Right forelimb (tissue), 1 donor: ENCODE measurements at places on chromosomes 13 and 19.

DNA sequence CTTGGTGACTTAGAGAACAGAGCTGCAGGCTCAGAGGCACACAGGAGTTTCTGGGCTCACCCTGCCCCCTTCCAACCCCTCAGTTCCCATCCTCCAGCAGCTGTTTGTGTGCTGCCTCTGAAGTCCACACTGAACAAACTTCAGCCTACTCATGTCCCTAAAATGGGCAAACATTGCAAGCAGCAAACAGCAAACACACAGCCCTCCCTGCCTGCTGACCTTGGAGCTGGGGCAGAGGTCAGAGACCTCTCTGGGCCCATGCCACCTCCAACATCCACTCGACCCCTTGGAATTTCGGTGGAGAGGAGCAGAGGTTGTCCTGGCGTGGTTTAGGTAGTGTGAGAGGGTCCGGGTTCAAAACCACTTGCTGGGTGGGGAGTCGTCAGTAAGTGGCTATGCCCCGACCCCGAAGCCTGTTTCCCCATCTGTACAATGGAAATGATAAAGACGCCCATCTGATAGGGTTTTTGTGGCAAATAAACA, 9.9 kb downstream of the APOC1 start:
- DNase-seq, result no peak

GRCh38 chr19:14248578-14249011, 42.6 kb upstream of the ADGRL1 start:
- peak; percentile 93 for DNase-seq

DNA sequence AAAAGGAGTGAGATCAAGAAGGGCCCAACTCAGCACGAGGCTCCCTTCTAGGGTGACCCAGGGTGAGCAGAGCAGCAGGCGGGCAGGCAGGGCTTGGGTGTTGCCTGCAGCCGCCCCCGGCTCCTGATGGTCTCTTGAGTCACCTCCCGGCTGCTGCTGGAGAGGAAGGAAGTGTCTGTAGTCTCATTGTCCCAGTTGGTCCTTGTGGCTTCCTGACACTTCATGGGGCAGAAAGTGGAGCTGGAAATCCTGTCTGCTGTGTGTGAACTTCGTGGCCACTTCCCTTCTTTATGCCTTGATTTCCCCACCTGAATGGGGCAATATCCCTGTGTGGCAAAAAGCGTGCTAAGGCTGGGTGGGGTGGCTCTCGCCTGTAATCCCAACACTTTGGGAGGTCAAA, 2.5 kb downstream of the MAP1S start:
- DNase-seq, result no peak

GRCh38 chr13:30673669-30674521, 56.2 kb downstream of the USPL1 start:
- DNase-seq, result peak; percentile 92

GRCh38 chr13:106087201-106087600, 448.3 kb downstream of the EFNB2 start:
- DNase-seq, result no peak

DNA sequence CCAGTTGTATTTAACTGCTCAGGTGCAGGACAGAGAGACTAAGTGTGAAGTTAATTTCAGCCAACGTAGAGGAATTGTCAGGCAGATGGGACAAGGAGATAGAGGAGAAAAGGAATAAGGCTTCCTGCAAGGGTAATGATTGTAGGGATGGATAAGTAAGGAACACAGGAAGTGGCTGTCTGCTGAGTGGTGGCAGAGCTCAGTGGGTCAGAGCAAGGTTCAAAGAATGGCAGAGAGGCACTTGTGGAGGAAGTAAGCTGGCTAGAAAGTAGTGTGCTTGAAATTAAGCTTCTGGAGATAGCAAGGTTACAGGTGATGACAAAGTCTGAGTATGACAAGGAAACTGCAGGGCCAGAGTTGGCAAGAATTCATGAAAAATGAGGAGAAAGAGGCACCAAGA, 47.9 kb downstream of the USPL1 start:
- DNase-seq, result no peak

DNA sequence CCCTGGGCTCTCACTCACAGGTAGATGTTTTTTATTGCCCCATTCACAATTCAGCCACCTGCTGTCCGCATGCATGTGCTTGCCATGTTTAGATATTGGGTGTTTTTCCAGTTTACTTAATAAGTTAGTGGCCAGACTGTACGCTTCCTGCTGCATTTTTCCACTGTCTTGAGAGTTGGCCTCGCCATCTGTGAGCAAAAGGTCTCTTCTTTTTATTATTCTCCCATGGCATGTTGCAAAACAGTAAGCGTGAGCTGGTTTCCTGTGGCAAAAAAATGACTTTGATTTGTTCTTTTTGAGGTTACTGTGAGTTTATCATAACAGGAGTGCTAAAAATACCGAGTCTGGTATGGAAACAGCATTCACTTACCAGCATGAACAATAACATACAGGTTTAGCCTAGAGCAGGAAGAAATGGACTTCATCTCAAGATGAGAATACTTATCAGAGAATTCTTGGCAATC, 46.0 kb downstream of the SAE1 start:
- DNase-seq, result no peak

- DNase-seq, result no peak
These were observed 568 bp upstream of the ZNF230 start for GRCh38 chr19:44002212-44002565.

DNA sequence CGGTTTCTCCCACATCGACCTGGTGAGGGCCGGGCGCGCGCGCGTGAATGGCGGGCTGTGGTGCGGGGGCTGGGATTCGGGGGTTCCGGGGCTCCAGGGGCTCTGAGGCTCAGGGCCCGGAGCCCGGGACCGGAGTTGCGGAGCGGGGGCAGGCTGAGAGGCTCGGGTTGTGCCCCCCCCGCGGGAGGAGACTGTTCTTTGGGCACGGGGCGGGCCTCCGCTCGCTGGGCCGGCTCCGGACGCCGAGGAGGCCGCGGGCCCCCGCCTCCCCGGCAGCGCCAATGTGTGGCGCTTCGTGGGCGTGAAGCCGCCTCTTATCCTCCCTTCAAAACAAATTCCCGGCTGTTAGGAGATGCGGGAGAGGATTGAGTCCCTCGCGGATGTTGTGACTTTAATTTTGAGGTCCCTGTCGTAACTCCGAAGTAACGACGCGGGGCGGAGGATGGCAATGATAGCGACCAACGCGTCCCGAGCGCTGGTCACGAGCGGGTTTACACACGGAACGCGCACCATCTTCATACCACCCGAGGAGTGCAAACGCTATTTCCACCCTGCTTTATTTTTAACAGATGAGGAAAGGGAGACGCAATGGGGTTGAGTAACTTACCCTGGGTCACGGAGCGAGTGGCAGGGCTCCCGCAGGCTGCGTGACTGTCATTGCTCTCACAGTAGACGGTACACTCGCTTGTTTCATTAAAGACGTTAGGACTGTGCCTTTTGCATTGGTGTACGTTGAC, 536 bp downstream of the UBA2 start:
- DNase-seq, result peak; percentile 56

- peak; percentile 60 for DNase-seq
These were observed 903.1 kb downstream of the SLITRK6 start for GRCh38 chr13:84896128-84896527.
